Activated T-cell treated with anti-CD3 and anti-CD28 coated beads for 24 hours (primary cell): ENCODE measurements at places on chromosomes 12 and 14.

- no peak for DNase-seq
These were observed 89.9 kb downstream of the BICD1 start for GRCh38 chr12:32196250-32197198.

DNA sequence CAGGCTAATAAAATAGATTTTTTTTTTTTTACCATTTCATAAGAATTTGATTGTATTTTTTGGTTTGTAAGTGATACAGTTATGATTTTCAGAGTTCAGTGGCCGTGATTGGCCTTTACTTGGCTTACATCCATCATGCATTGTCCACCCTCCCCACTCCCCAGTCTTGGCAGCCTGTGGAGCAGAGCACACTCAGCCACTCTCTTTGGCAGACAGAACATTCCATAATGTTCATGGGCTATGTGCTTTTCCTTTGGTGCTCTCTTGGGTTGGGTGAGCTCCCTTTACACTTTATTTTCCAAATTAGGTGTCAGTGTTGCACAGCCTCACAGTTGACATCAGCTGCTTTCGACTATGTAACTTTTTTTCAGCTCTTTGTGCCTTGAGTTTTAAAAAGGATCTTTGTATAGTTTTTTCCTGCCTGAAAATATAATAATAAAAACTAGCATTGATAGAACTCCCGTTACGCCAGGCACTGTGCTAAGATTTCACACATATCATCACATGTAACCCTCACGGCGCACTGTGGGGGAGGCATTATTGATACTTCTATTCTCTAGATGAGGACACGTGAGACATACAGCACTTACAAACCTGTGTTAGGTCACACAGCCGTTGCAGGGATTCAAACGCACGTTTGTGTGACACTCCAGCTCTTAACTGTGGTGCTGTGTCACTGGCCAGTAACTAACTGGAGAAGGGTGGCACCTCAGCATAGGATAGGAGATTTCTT, 21.5 kb downstream of the SUDS3 start:
- DNase-seq, result no peak

GRCh38 chr14:99237288-99237687, 34.7 kb downstream of the BCL11B start:
- DNase-seq, result no peak

GRCh38 chr14:23428686-23429495, 6.6 kb downstream of the MYH7 start:
- no peak for DNase-seq

GRCh38 chr14:103139132-103140025, 16.1 kb downstream of the TNFAIP2 start:
- DNase-seq, result no peak

DNA sequence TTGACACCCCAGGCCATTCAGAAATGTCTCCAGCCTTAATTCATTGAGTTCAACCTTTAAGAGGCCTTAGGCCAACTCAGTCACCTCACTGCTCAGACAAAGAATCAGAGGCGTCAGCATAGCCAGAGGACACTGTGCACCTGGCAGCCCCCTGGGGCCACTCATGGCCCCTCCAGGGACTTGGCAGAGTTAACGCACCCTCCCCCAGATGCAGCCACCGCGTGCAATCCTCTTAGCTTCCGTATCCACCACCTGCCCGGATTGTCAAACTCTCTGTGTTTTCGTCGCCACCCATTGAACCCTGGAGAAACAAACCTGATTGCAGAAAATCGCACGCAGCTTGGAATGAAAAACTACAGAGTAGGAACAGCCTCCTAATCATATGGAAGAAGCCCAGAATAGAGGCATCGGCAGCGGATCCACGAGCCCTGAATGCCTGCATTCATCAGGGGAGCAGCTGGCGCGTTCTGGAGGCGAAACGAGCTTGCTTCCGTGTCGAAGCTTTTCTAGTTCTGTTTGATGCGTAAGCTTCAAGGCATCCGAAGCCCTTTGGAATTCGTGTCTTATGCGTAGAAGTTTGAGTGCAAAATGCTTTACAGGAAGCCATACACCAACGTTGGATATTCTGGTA, 22.4 kb downstream of the BRI3BP start:
- DNase-seq, result no peak

GRCh38 chr12:26340649-26341048, 145.3 kb downstream of the SSPN start:
- DNase-seq, result no peak

GRCh38 chr12:113462117-113462774, 9.4 kb downstream of the LHX5 start:
- peak; percentile 61 for DNase-seq

- no peak for DNase-seq
These were observed 27.4 kb downstream of the PTPN11 start for GRCh38 chr12:112446008-112446725.

- no peak for DNase-seq
These were observed 11.2 kb downstream of the SERPINA1 start for GRCh38 chr14:94376976-94377865.
